ENCODE measurements at places on chromosomes 11 and 22.

GRCh38 chr11:109507836-109508561 is 86.0 kb downstream of the C11orf87 start:
- DNase-seq, result no peak

DNA sequence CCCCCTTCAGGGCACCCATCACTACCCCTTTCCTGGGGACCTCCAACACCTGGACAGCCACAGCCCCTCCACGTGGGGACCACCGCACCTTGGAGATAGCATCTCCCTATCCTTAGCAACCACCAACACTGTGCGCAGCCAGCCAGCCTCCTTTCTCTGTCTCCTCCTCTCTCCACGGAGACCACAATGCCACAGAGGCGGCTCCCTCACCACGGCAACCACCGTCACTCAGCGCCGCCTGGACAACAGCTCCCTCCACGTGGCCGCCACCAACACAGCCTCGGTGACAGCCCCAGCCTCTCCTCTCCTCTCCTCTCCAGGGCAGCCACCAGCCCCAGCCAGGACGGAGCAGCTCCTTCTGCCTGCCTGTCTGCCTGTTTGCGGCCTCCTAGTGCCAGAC is 10.5 kb downstream of the ELFN2 start:
- DNase-seq, result peak; percentile 50

DNA sequence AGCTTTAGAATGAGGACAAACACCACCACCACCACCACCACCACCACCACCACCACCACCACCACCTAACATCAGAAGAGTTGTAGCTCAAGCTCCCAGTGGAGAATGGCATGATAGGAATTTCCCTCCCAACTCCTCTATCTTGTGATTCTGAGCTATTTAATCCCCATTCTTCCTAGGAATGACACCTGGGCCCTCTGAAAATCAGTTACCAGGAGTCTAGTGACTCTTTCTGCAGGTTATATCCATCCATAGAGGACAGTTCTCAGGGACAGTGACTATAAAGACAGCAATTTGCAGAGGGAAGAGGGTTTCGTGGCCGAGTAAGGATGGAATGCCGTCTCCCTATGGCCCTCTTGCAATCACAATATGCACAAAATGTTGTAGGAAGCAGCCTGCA is 27.8 kb downstream of the MYH9 start:
- no peak for DNase-seq

- DNase-seq, result no peak
Measured at GRCh38 chr11:42175203-42175602, 715.8 kb upstream of the LRRC4C start.

DNA sequence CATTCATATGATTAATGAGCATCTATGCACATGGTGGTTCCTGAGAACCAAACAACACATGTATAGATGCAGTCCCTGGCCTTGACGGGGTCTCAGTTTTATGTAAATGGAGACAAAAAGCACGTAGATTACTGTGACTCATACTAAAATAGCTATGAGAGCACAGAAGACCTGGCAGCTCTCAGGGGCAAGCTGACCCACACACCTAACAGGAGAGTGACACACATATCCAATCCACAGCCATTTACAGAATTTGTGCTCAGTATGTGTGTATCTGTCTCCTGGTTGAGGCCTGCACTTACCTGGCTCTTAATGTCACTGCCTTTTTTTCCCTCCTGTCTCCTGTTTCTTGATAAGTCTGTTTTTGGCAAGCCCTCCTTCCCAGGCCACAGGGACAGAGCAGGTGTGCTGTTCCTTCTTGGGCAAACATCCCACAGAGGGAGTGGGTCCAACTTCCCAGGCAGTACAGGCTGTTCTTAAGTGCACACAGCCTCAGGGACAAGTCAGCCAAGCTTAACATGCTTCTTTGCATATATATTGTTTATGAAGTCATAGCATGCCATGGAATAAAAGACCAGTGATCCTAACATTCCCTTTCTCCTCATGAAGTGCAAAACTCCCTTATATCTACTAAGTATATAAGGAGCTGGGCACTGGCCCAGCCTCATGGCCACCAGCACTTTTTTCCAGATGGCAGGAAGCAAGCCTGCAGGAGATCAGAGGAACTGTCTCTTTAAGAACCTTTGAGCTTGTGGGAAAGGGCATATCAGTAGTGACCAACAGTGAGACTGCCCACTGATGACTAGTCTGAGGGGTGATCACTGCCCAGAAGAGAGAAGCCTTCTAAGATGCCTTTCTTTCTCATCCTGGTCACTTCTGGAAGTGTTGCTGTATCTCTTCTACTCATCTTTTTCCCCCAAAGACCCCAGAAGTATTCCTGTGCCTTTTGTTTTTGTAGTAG is 124.7 kb upstream of the CCDC90B start:
- no peak for DNase-seq

- no peak for DNase-seq
Measured at GRCh38 chr22:24681236-24681635, 78.2 kb downstream of the GGT1 start.
